ENCODE measurements at places on chromosomes 13 and 19. TPM values are rescaled to one million over a fixed set of nuclear protein-coding genes. Genes with fewer than 3 reads are reported as not detected.

DNA sequence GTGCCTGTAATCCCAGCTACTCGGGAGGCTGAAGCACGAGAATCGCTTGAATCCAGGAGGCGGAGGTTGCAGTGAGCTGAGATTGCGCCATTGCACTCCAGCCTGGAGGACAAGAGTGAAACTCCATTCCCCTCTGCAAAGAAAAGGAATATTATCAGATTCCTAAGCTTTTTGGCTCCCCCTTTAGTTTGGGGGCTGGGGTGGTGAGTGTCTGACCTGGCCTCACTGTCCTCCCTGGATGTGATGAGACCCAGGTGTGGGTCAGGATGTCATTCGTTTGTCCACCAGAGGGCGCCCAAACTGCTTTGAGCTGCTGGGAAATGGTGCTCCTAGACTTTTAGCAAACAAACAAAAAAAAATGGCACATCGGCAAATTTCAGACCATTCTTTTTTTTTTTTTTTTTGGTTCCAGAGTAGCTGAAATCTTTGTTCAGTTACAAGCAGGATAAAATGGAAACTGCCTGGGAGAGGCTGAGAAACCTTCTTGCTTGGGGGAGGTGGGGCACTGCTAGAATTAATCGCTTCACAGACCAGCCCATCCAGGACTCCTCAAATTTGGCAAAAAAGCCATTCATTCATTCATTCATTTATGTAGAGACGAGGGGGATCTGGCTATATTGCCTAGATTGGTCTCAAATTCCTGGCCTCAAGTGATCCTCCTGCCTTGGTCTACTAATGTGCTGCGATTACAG, 29.4 kb downstream of the SPC24 start:
- no peaks in the 10 kb centered on the region for H3K27me3 ChIP-seq
- H3K4me3 ChIP-seq, result no peak overlapping the region
- no peak for DNase-seq
- H3K36me3 ChIP-seq, result peaks cover 92% of the 10 kb centered on the region
- H3K4me1 ChIP-seq, result peaks cover 5% of the 10 kb centered on the region
- H3K27ac ChIP-seq, result peak overlapping the region; percentile 22

DNA sequence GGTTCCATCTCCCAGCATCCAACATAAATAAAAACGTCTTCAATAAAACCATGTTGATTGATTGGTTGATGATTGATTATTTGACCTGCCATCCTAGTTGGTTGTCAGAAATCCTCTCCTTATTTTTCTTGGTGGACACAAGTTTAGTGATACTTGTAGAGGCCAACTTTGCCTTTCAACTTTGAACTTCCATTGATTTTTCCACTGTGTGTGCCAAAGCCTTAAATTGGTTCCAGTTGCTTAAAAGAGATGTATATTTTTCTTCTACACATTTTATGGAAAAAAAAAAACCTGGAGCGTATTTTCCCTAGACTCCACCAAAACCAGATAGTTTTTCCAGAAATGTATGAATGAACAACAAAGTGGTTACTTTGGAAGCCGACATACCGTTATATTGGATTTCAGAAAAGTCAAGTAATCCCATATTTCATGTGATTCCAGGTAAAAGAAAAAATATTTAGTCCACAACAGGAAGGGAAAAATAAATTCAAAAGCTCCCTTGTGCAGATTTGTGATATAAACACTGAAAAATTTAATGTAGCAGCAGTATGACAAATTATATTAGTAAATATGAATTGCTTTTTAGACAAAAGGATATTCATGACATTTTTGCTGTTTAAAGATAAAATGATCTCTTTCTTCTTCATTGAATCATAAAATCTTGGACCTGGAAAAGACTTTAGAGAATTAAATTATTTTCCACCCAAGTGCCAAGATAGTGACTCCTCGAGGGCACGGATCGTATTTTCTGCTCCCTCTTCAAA, 85.2 kb downstream of the MBNL2 start:
- H3K4me3 ChIP-seq, result no peak overlapping the region
- H3K36me3 ChIP-seq, result no peaks in the 10 kb centered on the region
- peaks cover 14% of the 10 kb centered on the region for H3K4me1 ChIP-seq
- H3K27ac ChIP-seq, result no peak overlapping the region
- no peak for DNase-seq
- H3K27me3 ChIP-seq, result no peaks in the 10 kb centered on the region

ZFR2 gene
- total RNA-seq, result not detected

DNA sequence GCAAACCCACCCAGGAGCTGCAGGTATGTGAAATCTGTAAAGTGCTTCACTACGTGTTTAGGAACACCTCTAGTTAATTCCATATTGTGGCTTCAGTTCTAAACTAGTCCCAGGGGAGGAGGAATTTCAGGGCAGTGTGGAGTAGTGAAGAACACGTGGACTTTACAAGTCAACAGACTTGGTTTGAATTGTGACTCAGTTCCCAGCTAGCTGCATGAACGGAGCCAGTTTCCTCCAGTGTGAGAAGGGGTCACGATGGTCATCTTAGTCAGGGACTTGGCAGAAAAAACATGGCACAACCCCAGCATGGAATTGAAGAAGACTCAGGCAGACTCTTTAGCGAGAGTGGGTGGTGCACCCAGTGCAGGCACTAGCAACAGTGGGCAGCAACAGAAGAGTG, 175.7 kb upstream of the UBL3 start:
- no peak overlapping the region for H3K27ac ChIP-seq
- no peaks in the 10 kb centered on the region for H3K4me1 ChIP-seq
- no peak overlapping the region for H3K4me3 ChIP-seq
- H3K27me3 ChIP-seq, result no peaks in the 10 kb centered on the region

DNA sequence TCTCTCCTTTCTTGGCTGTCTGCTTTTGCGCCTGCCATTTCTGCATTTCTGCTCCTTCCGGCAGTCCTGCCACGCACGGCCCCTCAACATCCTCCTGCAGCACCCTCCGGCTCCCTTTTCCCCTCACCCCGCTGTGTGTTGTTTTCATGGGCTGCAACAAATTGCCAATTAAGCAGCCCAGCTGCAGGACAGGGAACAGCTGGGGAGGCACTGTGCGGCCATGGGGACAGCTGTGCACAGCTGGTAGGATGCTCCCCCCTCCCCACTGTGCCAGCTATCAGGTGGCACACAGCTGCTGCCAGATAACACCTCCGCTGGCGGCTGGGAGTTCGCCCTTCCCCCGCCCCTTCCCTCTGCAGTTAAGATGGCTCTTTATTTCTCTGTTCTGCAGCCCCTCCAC, 25.4 kb downstream of the LYL1 start:
- H3K27ac ChIP-seq, result peak overlapping the region; percentile 85
- H3K27me3 ChIP-seq, result no peaks in the 10 kb centered on the region
- no peak for DNase-seq
- H3K4me1 ChIP-seq, result peaks cover 48% of the 10 kb centered on the region
- peaks cover 31% of the 10 kb centered on the region for H3K36me3 ChIP-seq

- no peak overlapping the region for H3K27ac ChIP-seq
- no peak for DNase-seq
- H3K4me1 ChIP-seq, result no peaks in the 10 kb centered on the region
- peaks cover 19% of the 10 kb centered on the region for H3K36me3 ChIP-seq
- no peaks in the 10 kb centered on the region for H3K27me3 ChIP-seq
Observed at GRCh38 chr19:5271145-5271544, 69.5 kb downstream of the PTPRS start.

DNA sequence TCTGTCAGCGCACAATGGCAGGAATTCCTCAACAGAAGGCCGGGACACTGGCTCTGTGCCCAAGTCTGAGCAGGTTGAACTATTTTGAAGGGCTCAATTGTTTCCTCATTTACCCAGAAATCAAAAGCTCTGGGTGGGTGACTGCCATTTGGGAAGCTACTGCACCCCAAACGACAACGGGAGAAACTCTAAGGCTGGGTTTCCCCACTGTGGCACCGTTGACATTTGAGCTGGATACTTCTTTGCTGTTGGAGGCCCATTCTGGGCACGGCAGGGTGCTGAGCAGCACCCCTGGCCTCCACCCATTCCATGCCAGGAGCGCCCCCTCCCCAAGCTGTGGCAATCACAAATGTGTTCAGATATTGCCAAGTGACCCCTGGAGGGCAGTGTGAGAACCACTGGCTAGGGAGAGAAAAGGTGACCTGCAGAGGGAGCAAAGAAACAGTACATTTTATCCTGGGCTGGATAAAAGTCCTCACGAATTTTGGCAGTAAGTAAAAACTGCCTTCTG, 62.5 kb downstream of the RFX2 start:
- H3K4me1 ChIP-seq, result no peaks in the 10 kb centered on the region
- DNase-seq, result no peak
- no peaks in the 10 kb centered on the region for H3K27me3 ChIP-seq
- H3K4me3 ChIP-seq, result no peak overlapping the region
- H3K36me3 ChIP-seq, result peaks cover 16% of the 10 kb centered on the region

SERP2 gene
- total RNA-seq, result 0.89 TPM

DNA sequence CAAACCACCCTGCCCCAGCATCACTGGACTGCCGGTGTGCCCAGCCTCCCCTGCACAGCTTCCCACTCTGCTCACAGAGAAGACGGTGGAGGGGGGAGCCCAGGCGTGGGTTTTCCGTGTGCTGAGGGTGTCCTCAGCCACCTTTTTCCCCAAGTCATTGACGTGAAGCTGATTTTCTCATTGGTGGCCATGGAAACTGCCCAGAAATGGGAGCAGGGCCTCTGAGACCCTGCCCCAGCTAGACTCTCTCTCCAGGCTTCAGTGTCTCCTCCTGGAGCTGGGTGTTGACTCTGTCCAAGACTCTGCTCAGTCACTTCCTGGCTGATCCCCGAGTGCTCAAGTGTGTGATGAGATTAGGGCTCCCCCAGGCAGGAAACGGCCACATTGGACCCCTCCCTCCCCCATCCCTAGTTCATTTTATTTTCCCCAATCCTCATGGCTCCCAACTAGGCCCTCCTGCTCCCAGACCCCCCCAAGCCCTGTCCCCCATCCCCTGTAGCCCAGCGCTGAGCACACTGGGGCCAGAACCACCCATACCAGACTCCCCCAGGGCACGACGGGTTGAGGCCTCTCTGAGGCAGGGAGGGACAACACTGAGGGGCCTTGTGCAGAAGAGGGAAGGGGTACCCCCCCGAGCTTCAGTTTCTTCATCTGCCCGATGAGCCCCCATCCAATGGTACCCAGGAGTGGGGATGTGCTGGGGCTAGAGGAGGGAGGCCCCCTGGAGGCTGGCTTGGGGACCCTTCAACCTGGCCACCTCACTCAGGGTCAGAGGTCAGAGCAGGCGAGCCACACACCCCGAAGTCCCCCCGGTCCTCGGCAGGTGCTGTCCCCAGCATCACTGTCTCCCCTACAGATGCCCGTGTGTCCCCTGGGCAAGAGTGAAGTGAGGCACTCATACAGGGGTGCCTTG, 1.2 kb upstream of the F2RL3 start:
- H3K4me3 ChIP-seq, result no peak overlapping the region
- peaks cover 32% of the 10 kb centered on the region for H3K4me1 ChIP-seq
- H3K27me3 ChIP-seq, result no peaks in the 10 kb centered on the region
- H3K27ac ChIP-seq, result peak overlapping the region; percentile 92
- DNase-seq, result no peak
- no peaks in the 10 kb centered on the region for H3K36me3 ChIP-seq

DNA sequence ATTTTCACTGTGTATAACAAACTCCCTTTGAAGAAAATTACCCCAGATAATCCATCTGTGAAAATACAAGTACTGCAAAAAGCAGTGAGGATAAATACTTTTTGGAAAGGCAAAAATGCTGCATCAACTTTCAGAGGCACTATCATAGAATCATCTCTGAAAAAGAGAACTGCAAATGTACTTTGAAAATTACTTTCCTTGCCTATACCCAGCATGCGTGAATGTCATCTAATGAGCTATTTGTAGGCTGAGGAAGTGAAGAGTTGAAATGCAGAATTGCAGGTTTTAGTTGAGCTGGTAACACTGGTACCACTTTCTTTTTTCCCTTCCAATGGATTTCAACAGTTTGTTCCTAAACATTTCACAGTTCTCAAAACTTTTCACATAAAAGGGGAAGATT, 196.7 kb downstream of the TBC1D4 start:
- H3K27me3 ChIP-seq, result no peaks in the 10 kb centered on the region
- no peak for DNase-seq
- no peaks in the 10 kb centered on the region for H3K4me1 ChIP-seq
- peaks cover 38% of the 10 kb centered on the region for H3K36me3 ChIP-seq

DNA sequence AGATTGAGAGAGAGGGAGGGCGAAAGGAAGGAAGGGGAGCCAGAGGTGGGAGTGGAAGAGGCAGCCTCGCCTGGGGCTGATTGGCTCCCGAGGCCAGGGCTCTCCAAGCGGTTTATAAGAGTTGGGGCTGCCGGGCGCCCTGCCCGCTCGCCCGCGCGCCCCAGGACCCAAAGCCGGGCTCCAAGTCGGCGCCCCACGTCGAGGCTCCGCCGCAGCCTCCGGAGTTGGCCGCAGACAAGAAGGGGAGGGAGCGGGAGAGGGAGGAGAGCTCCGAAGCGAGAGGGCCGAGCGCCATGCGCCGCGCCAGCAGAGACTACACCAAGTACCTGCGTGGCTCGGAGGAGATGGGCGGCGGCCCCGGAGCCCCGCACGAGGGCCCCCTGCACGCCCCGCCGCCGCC, at the start of gene TNFSF11:
Gene TNFSF11 (plus strand): TSS at position 142 of the 400 bp plus-strand sequence. CDS start 152 bp downstream, at position 294.
- peak within 1 kb of the TSS; percentile 40 for H3K4me3 ChIP-seq
- H3K4me1 ChIP-seq, result peaks cover 13% of the 10 kb centered on the region
- H3K36me3 ChIP-seq, result no peaks in the 10 kb centered on the region
- H3K27me3 ChIP-seq, result peaks cover 4% of the 10 kb centered on the region
- DNase-seq, result peak; percentile 86

DNA sequence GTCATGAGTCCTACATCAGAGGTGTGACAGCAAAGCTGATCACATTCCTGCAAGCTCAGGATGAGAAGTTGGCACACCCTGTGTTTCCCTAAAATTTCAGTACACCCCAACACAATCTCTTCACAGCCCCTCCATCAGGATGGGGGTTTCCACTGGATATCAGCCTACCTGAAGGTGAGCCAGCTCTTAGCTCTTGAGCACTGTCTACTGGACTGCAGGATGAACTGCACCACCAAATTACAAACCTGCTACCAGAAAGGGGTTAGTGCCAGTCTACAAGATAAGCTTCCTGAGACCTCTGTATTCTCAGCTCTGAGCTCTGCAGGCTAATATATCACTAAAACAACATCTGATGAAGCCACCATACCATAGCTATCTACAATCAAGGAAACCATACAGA, 1616.2 kb upstream of the SPRY2 start:
- no peaks in the 10 kb centered on the region for H3K4me1 ChIP-seq
- H3K27ac ChIP-seq, result no peak overlapping the region
- H3K27me3 ChIP-seq, result no peaks in the 10 kb centered on the region
- H3K4me3 ChIP-seq, result no peak overlapping the region

DNA sequence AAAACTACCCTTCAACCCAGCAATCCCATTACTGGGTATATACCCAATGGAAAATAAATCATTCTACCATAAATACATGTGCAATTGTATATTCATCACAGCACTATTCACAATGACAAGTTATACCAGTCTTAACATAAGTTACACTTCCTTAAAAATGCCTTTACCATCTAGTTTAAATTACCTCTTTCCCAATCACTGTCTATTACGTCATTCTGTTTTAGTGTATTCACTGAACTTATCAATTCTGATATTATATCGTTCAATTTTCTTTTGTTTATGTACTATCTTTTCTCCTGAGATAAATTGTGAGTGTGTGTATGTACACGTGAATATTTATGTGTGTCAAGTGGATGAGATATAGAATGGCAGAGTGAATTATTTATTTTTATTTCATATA, 1416.8 kb downstream of the OLFM4 start:
- H3K36me3 ChIP-seq, result no peaks in the 10 kb centered on the region
- no peak overlapping the region for H3K4me3 ChIP-seq
- no peaks in the 10 kb centered on the region for H3K4me1 ChIP-seq

GRCh38 chr13:114097893-114098688, 34.3 kb downstream of the RASA3 start:
- no peak overlapping the region for H3K4me3 ChIP-seq
- H3K4me1 ChIP-seq, result peaks cover 41% of the 10 kb centered on the region

Data from upper lobe of left lung (tissue), 6 donors.